ENCODE measurements at places on chromosomes 4 and X. TPM values are rescaled to one million over a fixed set of nuclear protein-coding genes. Genes with fewer than 3 reads are reported as not detected.

Gene NAP1L2
- total RNA-seq, result 8.4 TPM

Gene NXT2
- 2.1 TPM for total RNA-seq

Gene ZNF718
- total RNA-seq, result 5.9 TPM

Gene GSX2
- total RNA-seq, result not detected

Measured in left ventricle myocardium inferior (tissue), 1 donor.